ENCODE measurements at places on chromosomes 16 and 17.

- DNase-seq = no peak
Observed at GRCh38 chr16:81717662-81718189, 61.4 kb upstream of the PLCG2 start.

- DNase-seq = no peak
Observed at GRCh38 chr16:77273-77806, 685 bp upstream of the MPG start.

DNA sequence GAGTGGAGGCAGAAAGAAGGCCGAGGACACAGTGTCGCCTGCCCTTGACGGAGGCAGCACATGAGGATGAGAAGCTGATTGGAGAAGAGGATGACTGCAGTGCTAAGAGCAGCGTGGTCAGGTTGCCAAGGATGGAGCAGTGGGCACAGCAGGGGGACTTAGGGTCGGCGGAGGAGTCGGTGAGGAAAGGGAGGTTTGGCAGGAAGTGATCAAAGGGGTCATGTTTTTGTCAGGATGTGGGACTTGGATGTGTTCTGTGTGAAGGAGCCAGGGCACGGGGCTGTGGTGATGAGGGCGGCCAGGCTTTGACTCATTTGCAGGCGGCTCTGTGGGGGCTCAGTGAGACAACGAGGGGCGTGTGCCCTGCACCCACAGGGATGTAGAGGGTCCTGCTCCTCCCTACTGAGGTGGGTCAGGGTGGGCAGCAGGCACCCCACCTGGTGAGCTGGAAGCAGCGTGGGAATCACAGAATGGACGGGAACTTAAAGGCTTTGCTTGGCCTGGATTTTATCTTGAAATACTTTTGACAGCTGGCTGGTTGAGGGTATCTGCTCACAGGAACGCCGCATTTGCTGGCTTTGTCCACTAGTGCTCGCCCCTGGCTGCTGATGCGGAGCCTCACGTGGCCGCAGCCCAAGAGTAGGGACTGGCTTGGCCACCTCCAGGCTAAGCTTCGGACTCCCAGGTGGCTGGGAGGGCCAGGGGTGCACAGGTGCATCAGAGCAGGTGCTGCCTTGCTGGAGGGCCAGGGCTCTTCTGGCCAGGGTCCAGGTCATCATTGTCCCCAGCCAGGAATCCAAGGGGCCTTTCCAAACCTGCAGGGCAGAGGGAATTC is 6.0 kb downstream of the MPG start:
- DNase-seq = no peak

GRCh38 chr17:34228781-34229180 is 26.3 kb upstream of the CCL2 start:
- no peak for DNase-seq

GRCh38 chr17:28398280-28398981 is 7.6 kb downstream of the SLC46A1 start:
- DNase-seq = no peak

DNA sequence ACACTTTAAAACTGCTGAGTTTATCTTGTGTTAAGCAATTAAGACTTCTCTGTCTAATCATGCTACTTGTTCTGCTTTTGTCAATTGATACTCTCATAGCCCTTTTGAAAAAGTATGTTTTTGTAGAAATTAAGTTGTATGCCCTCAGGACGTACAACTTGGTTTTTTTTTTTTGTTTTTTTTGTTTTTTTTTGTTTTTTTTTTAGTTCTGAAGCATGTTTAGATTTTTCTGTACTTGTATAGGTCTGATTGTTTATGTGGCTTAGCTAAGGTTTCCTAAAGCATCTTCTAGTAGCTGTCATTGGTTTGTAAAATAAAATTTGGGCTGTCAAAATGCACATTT is 21.4 kb downstream of the HAPSTR1 start:
- no peak for DNase-seq

- DNase-seq = no peak
Observed at GRCh38 chr16:24734382-24734781, 4.9 kb downstream of the TNRC6A start.

GRCh38 chr16:51184702-51185433 is 33.8 kb upstream of the SALL1 start:
- no peak for DNase-seq

DNA sequence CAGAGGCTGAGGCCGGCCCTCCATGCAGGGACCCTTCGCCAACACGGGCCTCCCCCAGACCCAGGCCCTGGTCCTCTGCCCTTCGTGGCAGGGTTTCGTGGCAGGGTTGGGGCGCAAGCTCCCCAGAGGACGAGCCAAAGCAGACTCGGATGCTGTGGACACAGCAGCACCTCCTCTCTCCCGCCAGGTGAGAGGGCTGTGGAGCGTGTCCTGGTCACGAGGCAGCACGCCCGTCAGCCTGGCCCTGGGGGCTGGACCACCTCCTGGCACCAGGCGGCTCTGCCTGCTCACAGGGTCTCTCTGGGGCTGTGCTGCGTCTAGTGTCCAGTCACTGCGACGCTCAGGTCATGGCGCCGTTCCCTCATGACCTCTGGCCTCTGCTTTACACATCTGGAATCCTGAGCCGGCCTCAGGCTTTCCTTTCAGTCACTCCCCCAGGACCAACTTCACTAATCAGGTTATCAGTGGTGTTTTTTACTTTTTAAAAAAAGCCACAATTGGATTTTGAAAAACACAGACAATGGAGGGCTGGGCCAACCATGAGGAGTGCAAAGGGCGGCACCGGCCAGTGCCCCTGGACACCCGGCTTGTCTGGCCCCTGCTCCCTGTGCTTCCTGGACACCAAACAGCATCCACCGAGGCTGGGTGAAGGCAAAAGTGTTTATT is 5.4 kb downstream of the NDUFAF8 start:
- DNase-seq = no peak

DNA sequence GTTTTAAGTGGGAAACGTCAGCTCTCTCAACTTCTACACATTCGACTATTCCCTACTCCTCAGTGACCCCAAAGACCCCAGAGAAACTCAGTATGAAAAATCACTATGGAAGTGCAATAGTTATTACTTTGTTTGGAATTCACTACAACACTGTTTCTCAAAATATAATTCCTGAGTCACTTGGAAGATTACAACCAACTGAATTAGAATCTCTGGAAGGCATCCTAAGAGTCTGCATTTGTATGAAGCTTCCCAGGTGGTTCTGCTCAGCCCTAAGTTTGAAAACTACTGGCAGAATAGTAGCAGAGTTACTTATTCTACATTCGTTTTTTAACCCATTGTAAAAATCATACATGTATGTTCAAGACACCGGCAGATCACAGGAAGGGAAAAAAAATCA is 525.6 kb downstream of the MAF start:
- no peak for DNase-seq

DNA sequence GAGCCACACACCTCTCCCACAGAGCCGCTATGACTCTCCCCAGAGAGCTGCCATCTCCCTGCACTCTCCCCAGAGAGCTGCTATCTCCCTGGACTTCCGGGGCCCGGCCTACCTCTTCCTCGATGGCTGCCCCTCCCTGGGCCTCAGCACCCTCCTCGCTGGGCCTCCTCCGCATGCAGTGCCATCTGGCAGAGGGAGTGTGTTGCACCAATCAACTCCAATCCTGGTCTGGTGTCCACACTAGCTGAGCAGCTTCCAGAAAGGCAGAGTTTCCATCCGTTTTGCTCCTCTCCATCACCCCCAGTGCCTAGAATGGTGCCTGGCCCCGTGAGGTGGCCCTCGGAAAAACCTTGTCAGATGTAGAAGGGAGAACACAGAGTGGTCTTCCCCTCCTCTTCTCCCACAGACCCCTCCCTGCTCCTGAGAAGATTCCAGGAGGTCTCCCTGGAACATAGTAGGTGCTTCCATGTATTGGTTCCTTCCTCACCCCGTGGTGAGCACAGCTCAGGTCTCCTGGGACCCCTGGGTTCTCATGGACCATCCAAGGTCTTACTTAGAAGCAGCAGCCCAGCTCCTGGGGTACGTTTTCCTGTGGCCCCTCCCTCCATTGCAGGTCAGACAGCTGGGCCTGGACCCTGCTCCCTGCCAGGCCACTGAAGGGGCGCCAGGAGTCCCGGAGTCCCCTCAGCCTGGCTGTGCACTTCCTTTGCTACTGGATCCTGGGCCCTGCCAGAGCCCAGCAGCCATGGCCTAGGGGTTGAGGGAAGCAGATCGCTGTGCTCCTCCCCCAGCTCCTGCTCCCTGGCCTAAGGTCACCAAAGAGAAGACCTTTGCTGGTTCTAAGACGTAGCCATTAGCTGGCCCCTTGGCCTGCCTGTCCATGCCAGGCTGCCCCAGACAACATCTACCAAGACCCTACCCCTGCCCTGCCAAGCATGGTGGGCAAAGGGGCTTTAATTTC is 233.8 kb upstream of the GSE1 start:
- DNase-seq = no peak

DNA sequence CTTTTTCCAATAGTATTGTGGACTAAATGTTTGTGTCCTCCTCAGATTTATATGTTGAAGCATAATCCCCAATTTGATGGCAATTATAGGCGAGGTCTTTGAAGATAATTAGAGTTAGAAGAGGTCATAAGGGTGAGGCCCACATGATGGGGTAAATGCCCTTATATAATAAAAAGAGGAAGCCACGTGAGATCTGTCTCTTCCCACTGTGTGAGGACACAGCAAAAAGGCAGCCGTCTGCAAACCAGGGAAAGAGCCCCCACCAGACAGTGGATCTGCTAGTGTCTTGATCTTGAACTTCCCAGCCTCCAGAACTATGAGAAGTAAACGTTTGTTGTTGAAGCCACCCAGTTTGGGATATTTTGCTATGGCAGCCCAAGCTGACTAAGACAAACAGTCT is 76.0 kb downstream of the LYRM1 start:
- DNase-seq = no peak

- no peak for DNase-seq
Observed at GRCh38 chr17:3754066-3754457, 30.4 kb downstream of the HASPIN start.

GRCh38 chr17:80791758-80792284 is 199.8 kb upstream of the CHMP6 start:
- DNase-seq = no peak

- no peak for DNase-seq
Observed at GRCh38 chr17:59493867-59494266, 71.5 kb upstream of the DHX40 start.

DNA sequence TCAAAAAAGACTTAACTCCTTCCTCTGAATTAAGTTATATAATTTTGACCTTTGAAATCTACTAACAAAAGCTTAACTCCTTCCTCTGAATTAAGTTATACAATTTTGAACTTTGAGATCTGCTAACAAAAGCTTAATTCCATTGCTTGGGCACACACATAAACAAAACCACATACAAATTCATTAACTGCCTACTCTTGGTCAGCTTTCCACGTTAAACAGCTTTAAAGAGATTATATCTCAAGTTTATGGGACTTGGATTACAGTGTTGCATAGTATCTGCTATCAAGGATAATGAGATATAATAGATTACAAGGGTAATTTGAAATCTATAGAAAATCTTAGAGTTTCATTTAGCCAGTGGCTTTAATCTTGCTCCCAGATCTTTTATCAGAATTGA is 23.5 kb downstream of the COX10 start:
- DNase-seq = no peak

- DNase-seq = no peak
Observed at GRCh38 chr17:77999413-78000173, 41.1 kb downstream of the TNRC6C start.

DNA sequence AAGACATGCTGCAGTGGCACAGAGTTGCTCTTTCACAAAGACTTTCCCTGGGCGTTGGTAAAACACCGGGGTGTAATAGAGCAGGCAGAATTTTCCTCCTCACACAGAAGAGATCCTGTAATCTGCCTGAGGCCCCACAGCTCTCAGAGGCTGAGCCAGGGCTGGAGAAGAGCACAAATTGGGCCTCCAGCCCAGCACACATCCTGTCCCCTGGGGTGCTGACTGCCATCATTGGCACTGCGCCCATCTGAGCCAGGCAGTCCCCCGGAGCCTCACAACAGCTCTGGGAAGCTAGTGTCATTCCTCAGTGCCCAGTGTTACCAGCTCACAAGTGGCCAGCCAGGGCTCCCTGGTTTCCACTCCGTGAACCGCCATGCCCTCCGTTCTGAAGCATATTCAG is 119.4 kb downstream of the SOCS1 start:
- peak; percentile 14 for DNase-seq

DNA sequence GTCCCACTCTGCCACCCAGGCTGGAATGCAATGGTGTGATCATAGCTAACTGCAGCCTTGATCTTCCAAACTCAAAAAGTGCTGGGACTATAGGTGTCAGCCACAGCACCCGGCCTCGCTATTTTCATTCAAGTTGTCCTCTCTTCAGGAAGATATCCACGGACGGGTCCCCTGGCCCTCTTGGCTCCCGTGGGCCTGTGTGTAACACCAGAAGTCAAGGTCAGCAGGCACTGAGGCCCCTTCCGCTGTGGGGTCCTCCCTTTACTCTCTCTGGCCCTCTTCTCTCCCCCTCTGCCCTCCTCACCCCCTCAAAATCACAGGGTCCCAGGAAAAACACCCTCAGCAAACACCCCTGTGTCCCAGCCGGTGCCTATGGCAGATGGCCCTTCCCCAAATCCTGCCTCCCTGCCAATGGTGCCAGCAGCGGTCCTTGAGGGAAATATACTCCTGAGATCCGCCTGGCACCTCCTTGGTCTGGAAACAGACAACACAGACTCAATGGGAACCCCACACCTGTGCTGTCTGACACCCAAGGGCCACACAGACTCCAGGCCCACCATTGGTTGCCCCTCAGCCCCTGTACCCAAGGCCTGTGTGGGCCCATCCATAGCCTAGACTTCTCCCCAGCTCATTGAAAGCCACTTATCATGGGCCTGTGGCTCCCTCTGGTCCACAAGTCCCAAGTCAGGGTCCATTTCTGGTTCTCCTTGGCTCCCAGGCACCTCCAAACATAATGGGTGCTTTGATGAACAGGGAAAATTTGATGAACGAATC is 221.5 kb downstream of the ZNF423 start:
- no peak for DNase-seq

DNA sequence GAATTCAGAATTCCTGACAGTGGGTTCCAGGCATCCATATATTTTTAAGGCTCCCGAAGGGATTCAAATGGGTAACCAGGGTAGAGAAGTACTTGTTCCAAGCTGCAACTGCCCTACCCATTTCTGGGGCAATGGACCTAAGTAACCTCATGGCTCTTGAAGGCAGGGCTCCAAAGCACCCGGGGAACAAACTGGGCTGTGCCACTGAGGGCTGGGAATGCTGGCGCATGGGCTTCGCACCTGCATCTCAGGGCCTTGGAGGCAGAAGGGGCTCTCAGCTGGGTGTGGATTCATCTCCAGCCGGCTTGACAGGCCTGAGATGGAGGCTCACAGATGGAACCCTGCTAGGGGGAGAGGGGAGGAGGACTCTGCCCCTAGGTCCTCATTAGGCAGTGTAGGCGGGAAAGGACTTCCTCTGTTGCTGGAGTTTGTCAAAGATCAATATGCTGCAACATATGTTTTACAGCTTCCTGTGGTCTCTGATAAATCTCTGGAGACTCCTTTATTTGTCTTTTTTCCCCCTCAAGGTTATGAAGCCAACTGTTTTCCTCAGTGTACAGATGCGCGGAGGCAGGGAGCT is 232.3 kb upstream of the NLRP1 start:
- DNase-seq = peak; percentile 42

GRCh38 chr16:86142801-86143236 is 243.9 kb downstream of the IRF8 start:
- DNase-seq = no peak

- no peak for DNase-seq
Observed at GRCh38 chr16:27742333-27742732, 192.4 kb downstream of the KATNIP start.

GRCh38 chr16:60041671-60042070 is 1307.6 kb upstream of the GOT2 start:
- no peak for DNase-seq

- no peak for DNase-seq
Observed at GRCh38 chr16:10112021-10112420, 70.2 kb downstream of the GRIN2A start.

GRCh38 chr17:78822552-78822951 is 18.1 kb downstream of the USP36 start:
- no peak for DNase-seq

All from DMS 273 treated with DMSO at 0.1 percent for 48 hours (cell line).